GM19239 (cell line): ENCODE measurements at places on chromosomes 12 and 14.

GRCh38 chr14:73780896-73781295 is 66.7 kb upstream of the PNMA1 start:
- DNase-seq, result no peak

GRCh38 chr12:89155826-89156225 is 196.5 kb downstream of the DUSP6 start:
- no peak for DNase-seq

GRCh38 chr12:132491761-132492378 is 1.9 kb downstream of the FBRSL1 start:
- DNase-seq, result no peak

- DNase-seq, result no peak
Measured at GRCh38 chr12:122406701-122407164, 15.7 kb downstream of the CLIP1 start.

DNA sequence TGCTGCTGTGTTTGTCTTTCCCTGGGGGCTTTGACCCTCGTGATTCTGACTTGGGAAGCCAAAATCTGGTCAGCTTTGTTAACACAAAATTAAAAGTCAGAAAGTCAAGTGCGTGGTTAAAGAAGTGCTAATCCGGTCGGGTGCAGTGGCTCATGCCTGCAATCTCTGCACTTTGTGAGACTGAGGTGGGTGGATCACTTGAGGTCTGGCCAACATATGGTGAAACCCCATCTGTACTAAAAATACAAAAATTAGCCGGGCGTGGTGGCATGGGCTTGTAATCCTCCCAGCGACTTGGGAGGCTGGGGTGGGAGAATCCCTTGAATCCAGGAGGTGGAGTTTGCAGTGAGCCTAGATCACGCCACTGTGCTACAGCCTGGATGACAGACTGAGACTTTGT is 844.6 kb downstream of the VRK1 start:
- DNase-seq, result no peak

DNA sequence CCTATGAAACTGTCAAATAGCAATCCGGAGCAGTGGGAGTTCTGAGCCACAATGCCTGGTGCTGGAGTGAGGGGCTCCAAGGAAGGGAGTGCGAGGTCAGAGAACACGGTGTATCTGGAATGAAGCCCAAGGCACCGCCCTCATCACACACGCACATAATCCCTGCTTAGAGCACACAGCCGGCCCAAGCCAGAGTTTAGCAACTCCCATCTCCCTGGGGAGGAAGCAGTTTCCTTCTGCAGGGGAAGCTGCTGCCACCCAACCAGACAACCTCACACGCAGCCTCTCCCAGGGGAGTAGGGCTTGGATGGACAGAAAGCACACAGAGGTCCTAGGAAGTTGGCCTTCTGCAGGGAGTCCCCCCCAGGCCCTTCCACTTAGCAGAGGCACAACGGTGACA is 31.3 kb downstream of the ACTN1 start:
- no peak for DNase-seq

- DNase-seq, result no peak
Measured at GRCh38 chr12:124909831-124910560, 4.5 kb downstream of the UBC start.

- DNase-seq, result no peak
Measured at GRCh38 chr12:6374028-6374785, 1.2 kb downstream of the SCNN1A start.

DNA sequence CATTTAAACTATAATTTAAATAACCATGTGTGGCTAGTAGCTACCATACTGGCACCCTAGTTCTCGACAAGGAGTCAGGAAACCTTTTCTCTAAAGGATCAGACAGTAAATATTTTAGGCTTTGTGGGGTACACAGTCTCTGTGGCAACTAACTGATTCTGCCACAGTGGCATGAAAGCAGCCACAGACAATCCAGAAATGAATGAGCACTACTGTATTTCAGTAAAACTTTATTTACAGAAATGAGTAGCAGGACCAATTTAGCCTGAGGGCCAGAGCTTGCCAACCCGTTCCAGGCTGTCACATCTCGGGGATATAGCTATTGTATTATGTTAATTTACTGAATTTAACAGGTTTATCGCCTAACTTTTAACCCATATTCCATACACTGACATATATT is 278.7 kb downstream of the ITPR2 start:
- no peak for DNase-seq

GRCh38 chr12:18967814-18968213 is 161.7 kb upstream of the PLEKHA5 start:
- no peak for DNase-seq

DNA sequence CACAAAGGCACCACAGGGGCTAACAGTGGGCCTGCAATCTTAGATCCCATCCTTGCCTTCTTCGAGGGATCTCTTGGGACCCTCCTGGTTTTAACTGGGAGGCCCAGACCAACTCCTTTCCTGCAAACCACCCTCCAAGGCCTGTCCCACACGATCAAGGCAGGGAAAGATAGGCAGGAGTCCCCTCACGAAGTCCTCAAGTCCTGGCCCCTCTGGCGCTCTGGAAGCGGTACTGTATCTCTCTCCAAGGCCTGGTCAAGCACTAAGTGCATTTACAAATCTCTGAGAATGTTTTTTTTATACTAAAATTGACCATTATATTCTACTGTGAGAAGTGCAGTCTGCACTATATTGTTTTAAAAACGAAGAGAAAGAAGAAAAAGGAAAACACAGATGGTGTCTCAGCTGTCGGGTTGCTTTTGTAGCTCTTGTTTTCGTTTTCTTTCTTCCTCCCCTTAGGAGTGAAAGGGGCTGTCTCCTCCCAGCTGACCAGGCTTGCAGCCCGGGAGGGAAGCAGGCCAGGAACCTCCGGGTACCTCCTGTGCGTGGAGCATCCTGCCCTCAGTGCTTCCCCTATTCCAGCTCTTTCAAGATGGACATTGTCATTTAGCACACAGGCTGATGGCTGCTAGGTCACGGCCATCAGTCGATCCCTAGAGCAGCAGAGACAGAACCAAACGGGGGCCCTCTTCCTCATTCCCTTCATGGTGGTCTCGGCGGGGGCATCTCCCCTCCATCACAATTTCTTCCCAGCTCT is 56.7 kb downstream of the FAM222A start:
- no peak for DNase-seq

DNA sequence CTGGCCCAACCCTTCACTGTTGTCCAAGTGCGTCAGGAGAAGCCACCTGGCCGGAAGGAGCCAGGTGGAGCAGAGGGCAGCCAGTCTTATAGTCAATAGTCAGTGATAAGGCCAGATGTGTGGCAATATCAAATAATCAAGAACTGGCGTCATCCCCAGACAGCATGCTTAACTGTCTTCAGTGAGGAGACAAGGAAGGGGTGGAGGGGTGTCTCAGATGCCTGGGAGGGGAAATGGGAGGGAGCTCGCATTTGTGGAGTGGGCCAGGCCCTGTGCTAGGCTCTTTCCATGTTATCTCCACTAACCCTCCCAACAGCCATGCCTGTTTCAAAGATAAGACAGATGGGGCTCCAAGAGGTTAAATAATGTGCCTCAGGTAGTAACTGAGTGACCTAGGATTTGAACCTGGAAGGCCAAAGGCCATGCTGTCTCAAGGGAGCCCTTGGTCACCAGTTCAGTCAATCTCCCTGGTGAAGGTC is 48.9 kb upstream of the FOS start:
- no peak for DNase-seq

- no peak for DNase-seq
Measured at GRCh38 chr12:52377266-52377665, 8.2 kb downstream of the KRT84 start.

GRCh38 chr12:122423258-122424165 is 1.0 kb upstream of the CLIP1 start:
- DNase-seq, result no peak
